ENCODE measurements at places on chromosomes 11 and 22. TPM values are rescaled to one million over a fixed set of nuclear protein-coding genes. Genes with fewer than 3 reads are reported as not detected.

MMP13 gene
- not detected for total RNA-seq

DNA sequence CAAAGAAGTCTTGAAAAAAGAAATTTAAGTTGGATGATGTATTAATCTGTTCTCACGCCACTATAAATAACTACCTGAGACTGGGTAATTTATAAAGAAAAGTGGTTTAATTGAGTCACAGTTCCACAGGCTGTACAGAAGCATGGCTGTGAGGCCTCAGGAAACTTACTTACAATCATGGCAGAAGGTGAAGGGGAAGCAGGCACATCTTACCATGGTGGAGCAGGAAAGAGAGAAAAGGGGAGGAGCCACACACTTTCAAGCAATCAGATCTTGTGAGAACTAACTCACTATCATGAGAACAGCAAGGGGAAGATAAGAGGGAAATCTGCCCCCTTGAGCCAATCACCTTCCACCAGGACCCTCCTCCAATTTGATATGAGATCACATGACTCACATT lies 65.7 kb upstream of the AMOTL1 start:
- DNase-seq, result no peak

OR51A7 gene
- total RNA-seq, result not detected

TSPAN32 gene
- 1.1 TPM for total RNA-seq

GNB1L gene
- total RNA-seq, result 8.8 TPM

- DNase-seq, result no peak
These were observed 15.8 kb downstream of the KBTBD3 start for GRCh38 chr11:106061249-106061784.

DNA sequence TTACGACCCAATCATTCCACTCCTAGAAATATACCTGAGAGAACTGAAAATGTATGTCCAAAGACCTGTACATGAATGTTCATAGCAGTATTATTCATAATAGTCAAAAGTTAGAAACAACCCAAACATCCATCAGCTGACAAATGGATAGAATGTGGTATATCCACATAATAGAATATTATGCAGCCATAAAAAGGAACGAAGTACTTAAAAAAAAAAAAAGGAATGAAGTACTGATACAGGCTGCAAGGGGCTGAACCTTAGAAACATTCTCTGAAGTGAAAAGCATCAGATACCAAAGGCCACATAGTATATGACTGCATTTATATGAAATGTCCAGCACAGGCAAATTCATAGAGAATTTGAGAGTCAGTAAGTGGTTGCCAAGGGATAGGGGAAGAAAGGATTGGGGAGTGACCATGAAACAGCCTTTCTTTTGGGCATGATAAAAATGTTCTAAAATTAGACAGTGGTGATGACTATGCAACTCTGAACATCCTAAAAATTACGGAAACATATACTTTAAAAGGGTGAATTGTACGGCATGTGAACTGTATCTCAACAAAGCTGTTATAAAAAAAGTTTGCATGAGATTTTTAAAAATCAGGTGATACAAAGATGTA lies 1.8 kb downstream of the TPST2 start:
- DNase-seq, result no peak

YPEL1 gene
- 29.2 TPM for total RNA-seq

GRCh38 chr11:85831050-85831449 lies 20.1 kb upstream of the SYTL2 start:
- DNase-seq, result no peak

APOL5 gene
- total RNA-seq, result not detected

DNA sequence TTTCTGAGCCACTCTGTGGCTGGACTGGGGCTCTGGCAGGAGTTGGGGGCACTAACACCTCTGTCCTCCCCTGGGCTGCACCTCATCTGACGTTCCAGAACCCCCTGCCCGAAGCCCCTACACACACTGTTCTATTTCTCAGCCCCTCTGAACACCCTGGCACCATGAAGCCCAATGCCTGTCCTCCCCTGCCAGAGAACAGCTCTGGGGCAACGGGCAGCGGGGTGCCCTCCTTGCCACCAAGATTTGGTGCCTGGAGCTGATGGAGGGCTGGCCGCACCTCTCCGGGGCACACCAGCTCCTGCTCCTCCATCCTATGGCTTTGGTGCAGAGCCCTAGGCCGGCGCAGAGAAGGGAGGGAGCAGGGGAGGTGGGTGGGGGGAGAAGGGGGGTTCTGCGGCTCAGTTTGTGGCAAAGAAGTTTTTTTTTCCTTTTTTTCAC lies 16.3 kb downstream of the DUSP8 start:
- no peak for DNase-seq

- no peak for DNase-seq
These were observed 26.5 kb upstream of the PSMA1 start for GRCh38 chr11:14546672-14547071.

- DNase-seq, result no peak
These were observed 61.8 kb downstream of the CYTH4 start for GRCh38 chr22:37343863-37344734.

Data from dorsolateral prefrontal cortex (tissue), 122 donors.